ENCODE measurements at places on chromosomes 1 and 21.
A peak's percentile ranks its signal among the peaks of the same experiment; 100 is the strongest.

- no peak for DNase-seq
These were observed 237.5 kb upstream of the ESRRG start for GRCh38 chr1:216960716-216961115.

DNA sequence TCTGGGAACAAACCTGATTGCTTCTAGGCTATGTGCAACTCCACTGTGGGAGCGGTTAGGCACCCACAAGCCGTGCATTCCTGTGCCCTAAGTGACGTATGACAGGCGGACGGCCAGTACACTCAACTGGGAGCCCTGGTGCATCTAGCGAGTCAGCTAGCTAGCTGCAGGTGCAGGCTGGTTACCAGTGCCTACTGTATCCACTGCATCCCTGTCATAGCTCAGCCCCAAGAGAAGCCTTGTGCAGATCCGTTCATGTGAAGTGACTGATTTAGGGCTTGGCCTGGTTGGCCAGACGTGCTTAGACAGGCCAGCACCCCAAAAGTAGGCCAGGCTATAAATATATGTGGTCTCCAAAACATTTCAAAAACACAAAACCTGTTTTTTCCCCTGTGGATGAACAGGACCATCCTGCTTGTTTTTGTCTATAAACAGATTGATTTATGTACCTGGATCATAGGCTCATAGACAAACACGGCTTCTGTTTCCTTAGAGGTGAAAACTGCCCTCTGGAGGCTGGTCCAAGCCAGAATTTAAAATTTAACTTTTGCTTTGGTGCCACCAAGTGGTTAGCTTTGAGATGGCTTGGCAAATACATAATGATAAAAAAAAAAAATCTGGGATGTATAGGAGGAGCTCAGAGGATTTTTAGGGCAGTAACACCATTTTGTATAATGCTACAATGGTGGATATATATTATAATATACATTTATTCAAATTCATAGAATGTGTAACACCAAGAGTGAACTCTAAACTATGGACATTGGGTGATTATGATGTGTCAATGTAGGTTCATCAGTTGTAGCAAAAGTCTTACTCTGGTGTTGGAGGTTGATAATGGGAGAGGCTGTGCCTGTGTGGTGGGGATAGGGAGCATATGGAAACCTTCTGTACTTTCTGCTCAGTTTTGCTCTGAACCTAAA is 68.5 kb downstream of the GIPC2 start:
- peak; percentile 76 for DNase-seq

GRCh38 chr21:45555557-45556301 is 13.5 kb upstream of the SLC19A1 start:
- DNase-seq = peak; percentile 79

DNA sequence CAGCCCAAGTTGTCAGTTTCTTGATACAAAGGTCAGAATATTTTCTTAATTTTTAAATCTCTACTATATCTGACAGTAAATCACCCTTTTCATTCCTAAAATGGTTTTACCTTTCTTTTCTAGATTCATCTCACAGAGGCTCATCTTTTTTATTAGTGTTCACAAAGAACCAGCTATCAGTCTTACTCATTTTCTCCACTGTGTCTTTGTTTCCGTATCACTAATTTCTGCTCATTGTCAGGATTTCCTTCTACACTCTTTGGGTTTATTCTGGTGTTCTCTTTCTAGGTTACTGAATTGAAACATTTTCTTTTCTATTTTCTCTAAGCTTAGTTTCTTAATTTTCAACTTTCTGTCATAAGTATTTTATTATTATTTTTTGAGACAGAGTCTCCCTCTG is 8.7 kb downstream of the AGPAT3 start:
- no peak for DNase-seq

DNA sequence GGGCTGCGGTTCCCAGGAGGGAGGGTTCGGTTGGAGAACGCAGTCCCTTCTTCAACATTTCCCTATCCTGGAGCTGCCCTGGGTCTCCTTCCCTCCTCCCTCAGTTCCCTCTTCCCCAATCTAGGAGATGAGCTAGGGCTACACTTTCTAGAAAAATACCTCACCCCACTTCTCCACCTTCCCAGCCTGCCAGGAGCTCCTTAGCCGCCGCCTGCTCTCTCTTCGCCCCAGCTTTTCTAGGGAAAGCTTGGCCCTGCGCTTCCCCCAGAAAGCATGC is 488 bp upstream of the ADAMTS1 start:
- DNase-seq = peak; percentile 47

DNA sequence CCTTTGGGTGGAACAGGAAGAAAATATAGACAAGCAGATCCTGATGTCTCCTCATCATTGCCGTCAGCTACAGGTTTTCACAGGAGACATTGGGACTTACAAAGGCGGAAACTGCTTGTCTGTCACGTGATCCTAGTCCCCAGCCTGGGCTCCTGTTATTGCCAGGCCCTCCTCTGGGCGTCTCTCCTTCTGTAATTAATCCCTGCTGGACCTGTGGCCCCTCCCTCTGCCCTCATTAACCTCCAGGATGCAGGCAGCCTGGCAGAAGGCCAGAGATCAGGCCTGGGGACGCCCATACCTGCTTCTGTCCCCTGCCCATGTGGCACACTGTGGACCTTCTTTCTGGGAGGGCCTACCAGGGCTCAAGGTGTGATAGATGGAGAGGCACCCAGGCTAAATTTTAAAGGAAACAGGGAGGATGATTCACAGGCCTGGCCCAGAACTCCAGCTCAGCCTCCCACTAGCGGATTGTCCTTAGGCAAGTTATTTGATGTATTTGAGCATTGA is 2.4 kb downstream of the S100A5 start:
- DNase-seq = peak; percentile 67

- no peak for DNase-seq
These were observed 1130.3 kb downstream of the PLA2G4A start for GRCh38 chr1:187959062-187959461.

DNA sequence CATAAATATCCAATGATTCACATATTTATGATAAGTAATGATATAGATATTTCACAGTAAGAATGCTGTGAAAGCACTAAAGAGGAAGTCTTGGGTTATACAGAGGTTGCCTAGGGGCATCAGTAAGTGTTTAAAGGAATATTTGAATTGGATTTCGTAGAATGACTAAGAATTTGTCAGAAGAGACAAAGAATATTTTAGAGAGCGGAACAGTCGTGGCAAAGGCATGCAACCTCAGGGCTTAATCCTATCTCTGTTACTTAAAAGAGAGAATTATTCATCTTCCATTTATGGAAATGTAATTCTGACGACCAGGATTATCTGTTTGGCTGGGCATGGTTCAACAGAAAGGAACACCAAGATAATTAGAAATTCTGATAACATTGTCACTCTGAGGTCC is 171.9 kb upstream of the NR5A2 start:
- DNase-seq = no peak

- DNase-seq = no peak
These were observed 22.6 kb downstream of the PLPPR5 start for GRCh38 chr1:98981917-98982513.

DNA sequence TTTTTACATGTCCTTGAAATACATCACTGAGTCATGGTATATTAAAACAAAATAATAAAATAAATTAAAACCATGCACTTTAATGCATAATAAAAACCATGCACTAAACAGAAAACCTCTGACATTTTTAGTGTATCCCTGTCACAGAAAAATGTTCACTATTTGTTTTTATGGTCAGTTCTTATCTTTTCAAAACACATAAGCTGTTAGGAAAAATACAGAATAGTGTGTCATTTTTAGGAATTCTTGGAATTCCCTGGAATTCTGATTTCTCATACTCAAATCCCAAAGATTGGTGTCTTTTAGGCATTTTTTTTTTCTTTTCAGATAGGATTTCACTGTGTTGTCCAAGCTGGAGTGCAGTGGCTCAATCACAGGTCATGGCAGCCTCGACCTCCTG is 25.1 kb upstream of the TINAGL1 start:
- no peak for DNase-seq

DNA sequence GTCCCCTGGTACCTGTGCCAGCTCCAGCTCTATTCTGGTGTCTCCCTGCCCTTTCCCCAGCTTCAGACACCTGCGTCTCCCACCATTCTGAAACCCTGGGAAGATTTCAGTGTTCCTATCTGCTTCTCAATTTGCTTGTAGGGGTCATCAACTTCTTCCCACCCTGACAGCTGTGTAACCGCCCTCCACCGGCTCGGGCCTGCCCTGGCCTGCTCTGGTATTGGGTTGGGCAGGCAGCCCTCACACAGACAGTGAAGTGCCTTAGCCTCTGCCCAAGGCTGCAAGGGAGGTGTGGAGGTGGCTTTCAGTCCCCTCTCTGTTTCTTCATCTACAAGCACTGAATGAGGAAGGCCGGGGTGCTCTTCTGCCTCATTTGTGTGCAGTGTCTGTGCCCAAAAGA is 97.2 kb downstream of the LAMC2 start:
- DNase-seq = no peak

DNA sequence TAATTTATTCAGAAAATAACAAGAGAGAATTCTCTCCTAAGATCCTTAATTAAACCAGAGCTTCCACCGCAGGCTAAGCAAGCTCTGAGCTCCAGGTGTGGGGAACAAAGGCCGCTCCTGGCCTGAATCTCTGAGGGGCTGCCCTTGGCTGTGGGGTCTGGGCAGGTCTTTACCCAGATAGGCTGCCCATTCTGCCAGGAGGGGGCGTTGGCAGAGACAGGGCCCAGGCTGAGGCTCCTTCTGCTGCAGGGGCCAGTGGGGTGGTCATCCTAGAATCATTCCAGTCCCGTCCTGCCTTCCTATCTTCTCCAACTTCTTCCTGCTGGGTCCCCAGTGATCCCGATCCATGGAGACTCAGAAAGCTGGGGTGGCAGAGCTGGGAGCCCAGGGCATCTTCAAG is 82.9 kb upstream of the POU3F1 start:
- no peak for DNase-seq

DNA sequence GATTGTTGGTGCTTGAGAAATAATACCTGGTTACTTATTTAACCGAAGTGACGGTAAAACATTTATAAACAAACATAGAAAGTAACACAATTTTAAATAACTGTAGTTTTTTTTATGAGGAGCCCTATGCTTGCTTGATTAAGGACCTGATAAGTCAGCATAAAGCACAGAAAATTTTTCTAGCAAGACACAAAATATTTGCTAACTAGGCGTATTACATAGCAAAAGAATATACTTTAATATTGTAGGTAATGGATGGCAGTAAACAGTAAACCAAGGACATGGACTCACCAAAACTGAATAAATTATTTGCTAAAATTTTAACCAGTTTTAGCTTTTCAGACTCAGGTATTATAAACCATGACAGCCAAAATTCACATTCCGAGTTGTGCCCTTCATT is 90.9 kb downstream of the MAST2 start:
- DNase-seq = no peak

DNA sequence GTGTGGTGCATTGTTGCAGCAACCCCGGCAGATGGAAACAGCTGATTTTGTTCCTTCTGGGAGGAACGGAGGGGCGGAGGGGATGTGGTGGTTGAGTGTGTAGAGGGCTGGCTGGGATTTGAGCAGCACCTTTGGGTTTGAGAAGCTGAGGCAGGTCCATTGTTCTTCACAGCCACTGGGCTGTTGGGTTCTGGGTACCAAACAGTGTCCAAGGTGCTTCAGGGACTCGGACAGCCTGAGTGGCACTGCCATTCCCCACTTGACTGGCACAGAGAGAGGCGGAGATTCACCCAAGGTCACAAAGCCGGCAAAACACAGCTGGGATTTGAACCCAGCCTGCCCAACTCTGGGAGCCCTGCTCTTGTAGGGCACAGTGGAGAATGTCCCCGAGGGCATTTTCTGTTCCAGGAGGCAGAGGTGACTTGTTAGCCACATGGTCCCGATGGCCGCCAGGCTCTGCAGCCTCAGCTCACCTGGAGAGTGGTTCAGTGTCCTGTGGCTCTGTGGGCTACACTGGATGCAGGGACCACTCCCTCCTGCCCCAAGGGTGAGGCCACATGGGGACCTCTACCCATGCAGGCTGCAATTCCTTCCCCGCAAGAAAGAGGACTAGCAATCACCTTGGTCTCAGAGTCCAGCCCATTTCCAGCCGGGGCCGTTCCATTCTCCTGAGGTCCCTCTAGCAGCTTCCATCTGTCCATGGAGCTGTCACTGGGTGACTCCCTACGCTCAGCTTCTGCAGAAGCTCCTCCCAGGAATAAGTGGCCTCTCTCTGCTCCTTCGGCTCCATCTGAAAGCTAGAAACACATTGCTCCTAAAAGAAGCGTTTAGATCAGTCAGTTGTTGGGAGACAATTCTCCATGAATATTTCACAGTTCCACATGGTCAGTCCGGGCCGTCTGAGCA is 31.2 kb upstream of the C1orf174 start:
- DNase-seq = no peak

DNA sequence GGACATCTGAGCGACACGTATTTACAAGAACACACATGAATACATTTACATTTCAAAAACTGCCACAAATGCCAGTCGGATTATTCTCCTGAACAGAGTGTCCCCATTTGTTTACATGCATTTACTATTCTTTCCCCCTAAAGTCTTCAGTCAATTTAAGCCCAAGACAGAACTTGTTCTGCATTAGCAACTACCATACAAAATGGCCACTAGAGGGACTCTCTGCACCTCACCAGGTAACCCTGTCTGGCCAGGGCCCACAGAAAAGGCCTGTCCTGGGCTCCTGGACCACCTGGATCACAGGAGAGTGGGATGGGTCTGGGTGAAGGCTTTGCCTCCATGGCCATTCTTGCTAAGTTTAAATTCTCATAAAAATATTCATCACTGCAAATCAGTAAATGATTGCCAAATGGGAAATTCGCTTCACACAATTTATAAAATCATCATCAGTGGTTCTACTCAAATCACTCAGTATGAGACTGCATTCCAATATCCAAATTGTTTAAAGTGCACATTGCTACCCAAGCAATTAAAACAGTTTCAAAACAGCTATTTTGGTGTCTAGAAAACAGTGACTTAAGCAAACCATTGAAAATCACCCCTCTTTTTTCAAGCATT is 12.5 kb upstream of the GUCA2A start:
- peak; percentile 74 for DNase-seq

GRCh38 chr1:152907686-152908601 is at the start of gene IVL:
Gene IVL, plus strand, starts transcription at chr1:152908546. Its CDS starts 1,252 bp downstream, at chr1:152909798.
- no peak for DNase-seq

- no peak for DNase-seq
These were observed 50.4 kb downstream of the CD34 start for GRCh38 chr1:207860531-207860930.

GRCh38 chr1:15765495-15766194 is 7.0 kb downstream of the FBLIM1 start:
- DNase-seq = peak; percentile 66

- DNase-seq = no peak
These were observed 19.8 kb upstream of the ACBD6 start for GRCh38 chr1:180522213-180522515.

DNA sequence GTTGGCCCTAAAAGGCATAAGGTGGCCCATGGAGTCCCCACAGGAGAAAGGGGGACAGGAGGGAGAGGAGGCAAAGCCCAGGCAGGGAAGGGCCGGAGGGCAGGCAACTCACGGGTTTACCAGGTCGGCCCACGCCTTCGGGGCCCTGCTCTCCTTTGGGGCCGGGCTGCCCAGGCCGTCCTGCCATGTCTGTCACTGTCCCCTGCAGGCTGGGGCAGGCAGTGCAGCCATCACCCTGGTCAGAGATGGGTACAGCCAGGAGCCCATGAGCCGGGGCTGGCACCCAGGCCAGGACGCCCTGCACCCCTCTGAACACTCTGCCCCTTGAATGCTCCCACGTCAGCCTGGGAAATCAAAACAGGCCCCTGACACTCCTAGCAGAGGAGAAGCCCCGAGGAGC is 19.8 kb downstream of the COL16A1 start:
- no peak for DNase-seq
